CD8-positive, alpha-beta T cell (primary cell): ENCODE measurements at places on chromosomes 11 and 22.
A peak's percentile ranks its signal among the peaks of the same experiment; 100 is the strongest.

DNA sequence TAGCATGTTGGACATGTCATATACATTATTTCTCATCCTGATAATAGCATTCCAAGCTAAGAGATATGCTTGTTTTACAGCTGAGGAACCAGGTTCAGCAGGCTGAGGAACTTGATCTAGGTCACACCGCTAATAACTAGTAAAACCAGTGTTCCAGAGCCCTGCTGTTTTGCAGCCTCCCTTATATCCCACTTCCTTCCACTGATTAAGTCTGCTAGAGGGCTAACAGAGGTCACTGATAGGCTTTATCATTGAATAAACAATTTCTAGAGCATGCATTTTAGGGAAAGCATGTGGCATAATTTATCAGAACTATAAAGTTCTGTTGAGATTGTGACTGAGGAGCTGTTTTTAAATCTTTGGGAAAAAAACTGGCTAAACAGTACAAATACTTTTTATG is 54.0 kb downstream of the UVRAG start:
- DNase-seq, result no peak

GRCh38 chr11:12750181-12750580 is 76.0 kb downstream of the TEAD1 start:
- no peak for DNase-seq

DNA sequence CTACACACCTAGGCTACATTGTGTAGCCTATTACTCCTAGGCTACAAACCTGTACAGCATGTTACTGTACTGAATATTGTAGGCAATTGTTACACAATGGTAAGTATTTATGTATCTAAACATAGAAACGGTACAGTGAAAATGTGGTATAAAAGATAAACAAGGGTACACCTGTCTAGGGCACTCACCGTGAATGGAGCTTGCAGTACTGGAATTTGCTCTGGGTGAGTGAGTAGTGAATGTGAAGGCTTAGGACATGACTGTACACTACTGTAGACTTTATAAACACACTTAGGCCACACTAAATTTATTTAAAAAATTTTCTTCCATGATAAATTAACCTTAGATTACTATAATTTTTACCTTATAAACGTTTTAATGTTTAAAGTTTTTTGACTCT is 171.7 kb upstream of the NCAM1 start:
- DNase-seq, result no peak

DNA sequence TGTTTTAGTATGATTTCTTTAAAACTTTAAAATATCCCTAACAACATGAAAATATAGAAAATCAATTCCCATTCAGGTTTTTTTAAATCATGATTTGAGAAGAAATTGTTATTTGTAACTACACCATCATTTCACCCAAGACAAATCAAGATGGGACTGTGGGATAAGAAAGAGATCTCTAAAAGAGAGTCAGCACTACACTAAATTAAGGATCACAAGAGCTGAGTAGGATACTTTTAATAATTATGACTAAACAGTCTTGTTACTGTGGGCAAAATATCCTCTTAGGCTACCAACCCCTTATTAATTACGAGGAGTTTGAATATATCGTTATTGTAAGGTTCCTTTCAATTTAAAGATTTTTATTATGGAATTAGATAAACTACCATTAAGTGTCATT is 3.0 kb downstream of the GAS2 start:
- DNase-seq, result no peak

DNA sequence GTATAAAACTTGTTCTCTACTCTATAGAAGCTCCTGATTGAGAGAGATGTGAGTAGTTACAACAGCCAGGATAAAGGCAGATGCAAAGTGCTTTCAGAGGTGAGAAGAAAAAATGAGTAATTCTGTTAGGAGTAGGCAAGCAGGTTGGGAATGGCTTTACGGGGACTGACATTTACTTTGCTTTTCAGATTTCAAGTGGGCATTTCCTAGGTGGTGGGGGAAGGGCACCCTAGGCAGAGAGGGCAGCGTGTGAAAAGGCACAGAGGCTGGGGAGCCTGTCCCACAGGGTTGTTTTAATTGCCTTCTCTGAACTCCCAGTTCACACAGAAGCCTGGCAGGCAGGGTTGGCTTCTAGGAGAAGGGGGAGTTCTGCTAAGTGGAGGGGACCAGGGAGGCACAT is 106.5 kb downstream of the NAV2 start:
- no peak for DNase-seq

DNA sequence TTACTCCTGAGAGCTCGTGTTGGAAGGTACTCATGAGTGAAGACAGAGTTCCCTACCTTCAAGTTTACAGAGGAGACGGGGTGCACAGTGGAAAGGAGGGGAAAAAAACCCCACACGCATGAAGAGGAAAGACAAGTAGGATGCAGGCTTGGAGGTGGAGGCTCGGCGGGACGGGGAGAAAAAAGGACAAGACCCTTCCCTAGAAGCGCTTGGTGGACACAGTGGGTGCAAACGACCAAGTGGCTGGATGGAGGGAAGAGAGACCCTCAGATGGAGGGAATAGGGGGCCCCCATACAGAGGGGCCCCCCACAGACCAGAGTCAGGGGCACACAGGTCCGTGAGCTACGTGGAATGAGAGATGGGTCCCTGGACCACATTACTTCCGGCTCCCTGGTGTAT is 380.1 kb downstream of the SHANK2 start:
- no peak for DNase-seq

DNA sequence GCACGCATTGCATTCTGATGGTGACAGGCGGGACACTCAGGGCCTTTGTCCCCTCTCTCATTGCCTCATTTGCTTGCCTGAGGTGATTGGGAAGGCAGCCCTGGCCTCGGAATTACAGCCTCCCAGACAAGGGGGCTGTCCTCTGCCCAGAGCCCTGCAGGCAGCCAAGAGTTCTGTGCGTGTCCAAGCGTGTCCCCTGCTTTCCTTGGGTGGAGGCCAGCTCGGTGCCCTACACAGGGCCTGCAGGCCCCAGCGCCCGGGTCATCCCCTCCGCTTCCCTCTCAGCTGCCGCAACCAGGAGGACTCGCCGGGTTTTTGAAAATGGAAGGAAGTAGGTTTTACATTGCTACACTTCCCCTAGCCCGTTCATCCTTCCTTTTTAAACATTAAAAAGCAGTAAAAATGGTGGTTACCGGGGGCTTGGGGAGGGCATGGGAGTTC is 1.9 kb downstream of the GRAMD4 start:
- no peak for DNase-seq

DNA sequence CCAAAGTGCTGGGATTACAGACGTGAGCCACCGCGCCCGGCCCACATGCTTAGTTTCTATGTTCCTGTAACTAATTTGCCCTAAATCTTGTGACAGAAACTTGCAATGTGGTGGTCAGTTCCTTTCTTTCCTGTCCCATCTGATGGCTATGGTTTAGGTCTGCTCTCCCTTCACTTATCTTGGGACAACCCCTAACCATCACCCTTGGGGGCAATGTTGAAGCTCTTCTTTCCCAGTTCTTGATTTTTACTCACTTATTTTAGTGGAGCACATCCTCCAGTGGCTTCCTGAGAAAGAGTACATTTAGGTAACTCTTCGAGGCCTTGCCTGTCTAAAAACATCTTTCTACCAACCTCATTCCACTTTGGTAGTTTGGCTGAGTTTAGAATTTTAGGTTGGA is 7.3 kb downstream of the SREBF2 start:
- DNase-seq, result no peak

- DNase-seq, result no peak
These were observed 101.1 kb upstream of the APOA1 start for GRCh38 chr11:116938471-116939070.

GRCh38 chr11:1336836-1337646 is 27.6 kb upstream of the TOLLIP start:
- peak; percentile 56 for DNase-seq

GRCh38 chr11:2305140-2305778 is 3.4 kb downstream of the TSPAN32 start:
- DNase-seq, result peak; percentile 90

- no peak for DNase-seq
These were observed 20.5 kb upstream of the FSHB start for GRCh38 chr11:30210357-30210756.

GRCh38 chr22:30712094-30712493 is 17.4 kb downstream of the OSBP2 start:
- DNase-seq, result no peak

DNA sequence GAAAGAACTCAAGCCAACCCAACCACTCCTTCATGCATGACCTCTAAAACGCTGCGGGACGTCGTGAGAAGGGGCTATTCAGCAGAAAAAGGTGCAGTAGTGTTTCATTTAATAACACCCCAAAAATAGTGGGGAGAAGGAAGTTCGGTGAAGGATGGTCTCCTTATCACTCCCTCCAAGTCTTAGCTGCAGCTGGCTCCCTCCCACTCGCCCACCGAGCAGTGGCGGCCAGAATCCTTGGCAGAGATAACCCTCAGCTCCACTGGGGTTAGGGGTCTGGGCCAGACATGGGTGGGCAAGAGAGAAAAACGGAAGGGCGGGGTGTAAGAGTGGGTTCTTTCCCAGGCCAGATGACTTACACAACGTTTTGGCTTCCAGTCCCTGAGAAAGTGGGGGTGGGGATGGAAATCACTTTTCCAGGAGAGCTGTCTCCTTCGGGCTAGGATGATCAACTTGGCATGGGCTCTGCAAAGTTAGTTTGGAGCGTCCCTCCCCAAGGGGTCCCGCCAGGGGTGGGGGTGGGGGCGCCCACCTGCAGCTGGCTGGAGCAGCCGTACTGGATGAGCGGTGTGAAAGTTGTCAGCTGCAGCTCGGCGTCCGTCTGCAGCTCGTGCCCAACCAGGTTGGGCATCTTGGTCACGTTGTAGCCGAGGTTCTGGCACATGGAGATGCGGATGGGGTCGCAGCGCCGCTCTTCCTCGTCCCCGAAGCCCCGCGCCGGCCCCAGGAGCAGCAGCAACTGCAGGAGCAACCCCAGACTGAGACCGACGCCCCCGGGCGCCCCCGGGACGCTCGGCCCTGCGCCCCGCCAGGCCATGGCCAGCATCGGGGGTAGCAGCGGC is 705 bp downstream of the FZD4 start:
- DNase-seq, result no peak

DNA sequence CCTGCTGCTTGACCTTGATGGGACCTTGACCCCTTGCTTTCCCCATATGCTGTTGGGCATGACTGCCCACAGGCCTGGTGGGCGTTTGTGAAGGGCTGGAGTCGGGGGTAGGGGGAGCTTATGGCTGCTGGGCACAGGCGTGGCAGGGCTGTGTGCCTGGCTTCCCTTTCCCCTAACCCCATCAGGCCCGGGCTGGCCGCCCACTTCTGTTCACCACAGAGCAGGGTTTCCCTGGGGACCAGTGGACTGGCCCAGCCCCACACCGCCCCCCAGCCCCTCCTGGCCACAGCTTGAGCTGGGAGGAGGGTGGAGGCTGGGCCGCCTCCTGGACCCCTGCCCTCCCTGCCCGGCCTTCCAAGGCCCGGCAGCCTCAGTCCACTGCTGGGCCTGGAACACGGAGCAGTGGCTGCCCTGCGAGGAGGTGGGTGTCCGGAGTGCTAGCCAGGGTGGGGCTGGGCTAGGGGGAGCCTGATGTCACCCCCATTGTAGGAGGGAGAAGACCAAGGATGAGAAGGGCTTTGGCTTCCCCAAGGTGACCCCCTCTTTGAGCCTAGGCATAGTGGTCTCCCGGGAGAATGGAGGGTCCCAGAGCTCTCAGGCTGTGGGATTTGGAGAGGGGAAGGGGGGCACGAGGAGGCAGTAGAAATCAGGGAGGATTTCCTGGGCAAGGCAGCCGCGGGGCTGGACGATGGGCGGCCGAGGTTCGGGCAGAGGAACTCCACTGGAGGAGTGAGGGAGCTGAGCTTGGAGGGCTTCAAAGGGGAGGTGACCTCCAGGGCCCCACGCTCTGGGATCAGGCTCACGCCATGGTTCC is at the start of gene AIFM3:
Gene AIFM3, plus strand, starts transcription at position 373 of the 814 bp plus-strand sequence. CDS start 690 bp downstream, outside the sequence.
- no peak for DNase-seq

GRCh38 chr11:19539861-19540260 is 172.8 kb upstream of the NAV2 start:
- DNase-seq, result no peak

GRCh38 chr11:45859661-45860140 is 12.4 kb downstream of the CRY2 start:
- DNase-seq, result no peak

- DNase-seq, result no peak
These were observed 56.7 kb downstream of the APOL3 start for GRCh38 chr22:36103891-36104290.

GRCh38 chr11:109423466-109424190 is 1.6 kb downstream of the C11orf87 start:
- DNase-seq, result no peak

GRCh38 chr22:29607426-29607825 is 4.0 kb downstream of the NF2 start:
- no peak for DNase-seq

GRCh38 chr11:15471895-15472799 is 357.4 kb downstream of the INSC start:
- no peak for DNase-seq

DNA sequence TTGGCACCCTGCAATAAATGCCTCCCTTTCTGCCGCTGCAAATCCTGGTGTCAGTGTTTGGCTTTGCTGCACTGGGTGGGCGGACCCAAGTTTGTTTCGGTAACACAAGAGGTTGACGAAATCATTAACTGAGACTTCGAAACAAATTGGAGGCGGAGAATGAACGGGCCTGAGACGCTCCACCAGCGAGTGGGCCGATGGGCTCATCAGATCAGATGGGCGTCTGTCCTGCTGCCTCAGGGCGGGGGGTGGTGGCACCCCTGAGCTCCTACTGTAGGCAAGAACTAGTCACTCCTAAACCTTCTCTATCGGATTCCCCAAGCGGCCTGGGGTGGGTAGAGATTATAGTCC is 918 bp upstream of the CAPN5 start:
- DNase-seq, result no peak

- no peak for DNase-seq
These were observed 162.4 kb downstream of the SOX6 start for GRCh38 chr11:16193897-16194381.

DNA sequence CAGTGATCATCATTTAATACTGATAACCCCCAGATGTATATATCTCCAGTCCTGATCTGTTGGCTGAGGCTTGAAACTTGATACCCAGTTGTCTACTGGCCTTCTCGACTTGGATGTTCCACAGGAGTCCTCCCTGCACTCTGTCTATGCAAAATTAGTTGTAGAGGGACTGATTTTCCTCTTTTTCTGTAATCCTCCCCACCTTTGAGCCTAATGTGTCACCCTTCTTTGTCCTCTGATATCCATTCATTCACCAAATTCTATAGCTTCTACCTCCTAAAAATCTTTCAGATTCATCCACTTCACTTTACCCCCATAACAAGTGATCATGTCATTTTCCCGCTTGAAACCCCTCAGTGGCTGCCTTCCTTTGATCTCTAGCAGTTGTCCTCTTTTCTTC is 16.4 kb downstream of the COA4 start:
- no peak for DNase-seq

DNA sequence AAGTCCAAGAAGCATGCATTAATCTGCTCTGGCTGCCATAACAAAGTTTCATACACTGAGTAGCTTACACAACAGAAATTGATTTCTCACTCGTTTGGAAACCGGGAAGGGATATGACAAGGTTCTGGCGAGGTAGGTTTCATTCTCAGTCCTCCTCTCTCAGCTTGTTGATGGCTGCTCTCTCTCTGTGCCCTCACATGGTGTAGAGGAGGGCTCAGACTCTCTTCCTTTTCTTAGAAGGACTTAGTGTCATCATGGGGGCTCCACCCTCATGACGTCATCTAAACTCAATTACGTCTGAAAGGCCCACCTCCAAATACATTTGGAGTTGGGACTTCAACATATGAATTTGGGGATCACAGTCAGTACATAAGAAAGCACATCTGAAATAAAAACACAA is 18.6 kb downstream of the GLYATL1 start:
- no peak for DNase-seq

GRCh38 chr11:120310870-120311269 is 14.2 kb upstream of the TLCD5 start:
- DNase-seq, result no peak
